IMR-90 (cell line): ENCODE measurements at places on chromosomes 4 and X. TPM values are rescaled to one million over a fixed set of nuclear protein-coding genes. Genes with fewer than 3 reads are reported as not detected.

DNA sequence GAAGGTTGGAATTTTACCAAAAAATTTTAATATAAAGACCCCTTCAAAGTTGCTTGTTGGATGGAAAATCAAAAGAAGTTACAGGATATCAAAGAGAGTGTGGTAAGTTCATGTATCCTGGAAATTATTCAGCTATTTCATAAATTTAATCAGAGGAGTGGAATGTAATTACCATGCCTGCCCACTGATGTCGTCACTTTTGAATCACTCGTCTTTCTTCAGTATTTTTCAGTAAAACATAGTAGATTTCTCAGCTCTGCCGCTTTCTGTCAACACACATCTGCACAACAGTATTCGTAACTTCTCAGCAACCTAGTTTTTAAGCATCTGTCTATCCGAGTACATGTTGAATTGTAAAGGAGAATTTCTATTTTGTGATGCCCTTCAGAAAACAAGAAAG lies 2163.0 kb upstream of the AGA start:
- peak; percentile 92 for DNase-seq

- no peak for DNase-seq
Observed at GRCh38 chr4:2914256-2915126, 48.7 kb downstream of the NOP14 start.

DNA sequence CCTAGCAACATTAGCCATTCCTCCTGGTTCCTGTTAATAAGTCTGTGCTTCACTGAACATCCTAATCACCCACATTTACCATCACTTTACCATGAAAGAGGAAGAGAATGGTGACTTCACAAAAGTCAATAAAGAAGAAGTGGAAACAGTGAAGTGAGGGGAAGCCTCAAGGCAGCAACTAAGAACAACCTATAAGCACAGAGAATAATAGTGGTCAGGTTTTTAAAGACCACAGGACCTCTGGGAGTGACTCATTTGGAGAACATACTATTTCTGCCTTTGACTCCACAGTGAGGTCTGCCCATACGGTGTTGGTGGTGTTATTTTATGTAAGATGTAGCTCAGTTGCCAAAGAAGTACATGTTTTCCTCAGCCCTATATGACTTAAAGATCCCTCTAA lies 86.0 kb upstream of the TET2 start:
- peak; percentile 31 for DNase-seq

GRCh38 chrX:3345281-3346191 lies 916 bp downstream of the MXRA5 start:
- no peak for DNase-seq

- no peak for DNase-seq
Observed at GRCh38 chr4:94546949-94547348, 95.2 kb downstream of the PDLIM5 start.

- DNase-seq, result peak; percentile 92
Observed at GRCh38 chrX:45515262-45516215, 314.9 kb upstream of the DIPK2B start.

DNA sequence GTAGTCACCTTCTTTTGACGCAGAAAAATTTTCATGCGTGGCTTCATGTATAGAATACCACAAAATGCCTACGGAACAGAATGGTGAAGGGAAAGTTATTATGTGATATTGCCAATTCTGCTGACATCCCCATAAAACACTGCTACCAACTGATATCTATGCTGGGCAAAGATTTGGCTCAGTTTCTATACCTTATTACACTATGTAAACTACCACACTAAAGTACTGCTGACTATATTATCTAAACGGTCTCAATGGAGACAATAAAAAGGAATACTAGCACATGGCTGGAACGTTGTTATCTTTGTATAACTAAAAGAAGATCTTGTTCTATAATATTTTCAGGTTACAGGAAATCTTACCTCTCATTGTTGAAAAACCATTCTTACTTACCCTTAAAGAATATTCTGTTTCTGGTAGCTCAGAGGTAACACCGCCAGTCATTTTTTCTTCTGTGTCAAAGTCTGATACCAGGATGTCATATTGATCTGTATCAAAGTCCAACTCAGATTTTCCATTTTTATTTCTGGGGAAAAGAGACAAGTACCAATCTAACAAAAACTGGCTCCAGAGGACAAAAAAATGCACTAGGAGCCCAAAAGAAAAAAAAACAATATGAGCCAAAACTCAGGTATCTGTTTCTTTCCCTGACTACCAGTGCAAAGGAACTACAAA lies 18.9 kb downstream of the MORC4 start:
- DNase-seq, result no peak

- DNase-seq, result peak; percentile 52
Observed at GRCh38 chr4:145177511-145177905, 2.9 kb downstream of the OTUD4 start.

DNA sequence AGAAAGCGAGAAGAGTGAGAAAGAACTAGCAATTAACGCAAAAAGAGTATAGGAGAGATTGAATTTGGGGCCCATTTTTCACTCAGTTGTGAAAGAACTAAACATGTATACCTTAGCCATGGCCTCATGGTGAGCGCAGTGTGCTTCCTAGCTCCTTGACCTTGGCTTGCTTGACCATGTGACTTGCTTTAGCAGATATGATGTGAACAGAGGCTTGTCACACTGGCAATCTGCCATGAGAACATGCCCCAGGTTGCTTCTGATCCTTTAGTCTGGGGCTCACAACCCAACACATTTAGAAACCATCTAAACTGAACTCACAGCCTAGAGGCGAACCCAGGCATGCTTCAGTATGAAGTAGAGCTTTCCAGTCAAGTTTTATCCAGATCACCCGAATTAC lies 260.1 kb upstream of the FTHL17 start:
- DNase-seq, result no peak

DNA sequence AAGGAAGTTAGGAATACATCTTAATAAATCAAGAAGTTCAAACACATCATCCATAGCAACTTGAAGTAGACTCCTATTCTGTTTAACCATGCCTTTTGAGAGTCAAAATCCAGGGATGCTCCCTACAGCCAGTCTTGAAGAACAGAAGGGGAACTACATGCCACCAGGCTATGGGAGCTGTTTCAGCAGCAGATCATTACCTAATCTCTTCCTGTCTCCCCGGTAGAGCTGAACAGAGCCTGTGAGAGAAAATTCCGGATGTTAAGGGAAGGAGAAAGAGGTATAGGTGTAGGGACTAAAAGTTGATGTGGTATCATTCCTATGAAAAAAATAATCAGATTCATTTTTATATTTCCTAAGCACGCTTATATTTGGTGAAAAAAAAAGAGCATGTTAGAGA lies 352.2 kb downstream of the SPRY1 start:
- no peak for DNase-seq

DNA sequence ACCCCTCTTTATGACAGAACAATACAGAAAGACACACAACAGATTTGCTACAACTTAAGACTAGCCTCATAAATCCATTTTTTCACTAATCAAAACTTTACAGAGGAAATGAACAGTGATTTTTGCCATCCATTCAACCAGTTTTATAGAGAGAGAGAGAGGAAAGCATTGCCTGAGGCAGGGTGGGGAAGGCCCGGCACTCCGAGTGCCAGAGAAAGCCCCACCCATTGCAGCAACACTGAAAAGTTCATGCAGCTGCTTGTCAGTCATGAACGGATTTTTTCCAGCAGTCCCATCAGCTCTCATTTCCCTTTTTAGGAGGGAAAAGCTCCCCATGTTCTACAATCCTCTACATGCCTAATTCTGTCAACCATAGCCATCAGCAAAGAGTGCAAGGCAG lies 236.9 kb downstream of the CHIC1 start:
- DNase-seq, result no peak

- no peak for DNase-seq
Observed at GRCh38 chrX:119252716-119253115, 16.6 kb downstream of the PGRMC1 start.

- no peak for DNase-seq
Observed at GRCh38 chr4:118354913-118355312, 2.1 kb upstream of the PRSS12 start.

GRCh38 chrX:435536-436122 lies 48.9 kb upstream of the PPP2R3B start:
- no peak for DNase-seq

DNA sequence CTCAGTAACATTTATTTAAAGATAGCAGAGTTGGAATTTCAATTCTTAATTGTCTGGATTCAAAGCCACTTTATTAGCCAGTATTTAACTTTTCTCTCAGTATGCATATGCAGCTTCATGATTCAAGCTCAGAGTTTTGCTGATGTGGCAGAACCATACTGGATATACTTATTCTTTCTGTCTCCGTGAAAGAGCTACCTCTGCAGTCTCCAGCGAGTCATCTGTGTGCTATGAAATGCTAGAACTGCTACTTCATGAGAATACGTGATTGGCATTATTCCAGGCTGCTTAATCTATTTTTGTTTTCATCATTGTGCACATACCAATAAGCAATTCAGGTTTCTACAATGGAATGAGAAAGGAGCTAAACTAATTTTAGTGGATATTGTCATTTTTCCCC lies 743.7 kb downstream of the C4orf33 start:
- DNase-seq, result no peak

DNA sequence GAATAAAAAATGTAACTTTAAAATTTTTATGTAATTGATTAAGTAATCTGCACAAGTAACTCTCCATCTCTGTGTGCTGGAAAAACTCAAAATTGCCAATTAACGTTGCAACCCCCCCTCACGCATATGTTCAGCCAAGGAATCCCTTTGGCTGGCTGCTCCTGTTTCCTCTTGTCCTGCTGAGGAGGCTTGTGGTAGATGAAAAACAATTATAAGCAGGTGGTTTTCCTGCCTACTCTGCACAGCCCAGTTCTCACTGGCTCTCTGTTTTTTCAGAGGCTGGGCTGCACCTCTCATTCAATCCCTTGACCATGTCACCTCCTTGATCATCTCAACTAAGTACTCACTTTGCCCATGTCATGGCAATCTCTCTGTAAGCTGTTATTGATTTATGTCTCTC lies 1068.4 kb downstream of the ARAP2 start:
- no peak for DNase-seq

DNA sequence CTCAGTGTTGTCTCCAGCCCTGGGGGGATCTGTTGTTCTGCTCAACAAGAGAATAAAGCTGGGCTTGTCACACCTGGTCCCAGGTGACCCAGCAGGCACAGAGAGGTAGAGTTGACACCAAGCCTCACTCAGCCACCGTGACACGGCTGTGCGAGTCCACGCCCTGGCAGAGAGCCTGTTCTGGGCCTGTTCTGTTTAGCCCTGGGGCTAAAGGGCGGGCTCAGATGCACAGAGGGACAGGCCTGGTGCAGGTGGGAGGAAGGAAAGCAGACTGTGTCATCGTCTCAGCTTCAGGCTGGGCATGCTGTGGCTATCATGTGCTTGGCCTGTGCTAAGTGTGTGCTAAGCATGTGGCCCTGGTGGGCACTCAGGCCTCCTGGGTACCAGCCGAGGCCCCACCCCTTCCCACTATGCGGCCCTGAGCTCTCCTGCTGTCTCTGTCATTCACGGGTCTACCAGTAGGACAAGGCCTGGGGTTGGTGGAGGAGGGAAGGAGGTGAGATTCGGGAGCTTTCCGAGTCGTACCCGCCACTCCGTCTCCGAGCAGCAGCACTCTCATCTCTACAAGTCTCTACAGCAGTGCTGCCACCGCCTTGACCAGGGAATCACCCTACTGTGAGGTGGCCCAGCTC lies 10.8 kb downstream of the WFS1 start:
- no peak for DNase-seq

DNA sequence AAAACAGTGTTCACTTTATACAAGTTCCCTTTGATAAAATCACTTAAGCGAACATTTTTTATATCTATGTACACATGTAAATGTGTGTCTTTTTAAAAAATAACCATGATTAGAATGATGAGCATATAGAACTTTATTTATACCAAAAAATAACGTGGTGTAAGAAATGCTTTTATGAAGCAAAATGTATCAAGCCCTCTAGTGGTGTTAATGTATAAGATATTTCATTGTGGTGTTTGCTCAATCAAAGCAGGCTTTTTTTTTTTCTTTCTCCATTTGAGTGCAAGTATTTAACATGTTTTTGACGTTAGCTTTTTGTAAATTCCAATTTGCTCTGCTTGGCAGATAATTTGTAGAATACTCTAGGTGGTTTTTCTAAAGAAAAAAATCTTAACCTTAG lies 2092.4 kb upstream of the TENM3 start:
- DNase-seq, result peak; percentile 12

DNA sequence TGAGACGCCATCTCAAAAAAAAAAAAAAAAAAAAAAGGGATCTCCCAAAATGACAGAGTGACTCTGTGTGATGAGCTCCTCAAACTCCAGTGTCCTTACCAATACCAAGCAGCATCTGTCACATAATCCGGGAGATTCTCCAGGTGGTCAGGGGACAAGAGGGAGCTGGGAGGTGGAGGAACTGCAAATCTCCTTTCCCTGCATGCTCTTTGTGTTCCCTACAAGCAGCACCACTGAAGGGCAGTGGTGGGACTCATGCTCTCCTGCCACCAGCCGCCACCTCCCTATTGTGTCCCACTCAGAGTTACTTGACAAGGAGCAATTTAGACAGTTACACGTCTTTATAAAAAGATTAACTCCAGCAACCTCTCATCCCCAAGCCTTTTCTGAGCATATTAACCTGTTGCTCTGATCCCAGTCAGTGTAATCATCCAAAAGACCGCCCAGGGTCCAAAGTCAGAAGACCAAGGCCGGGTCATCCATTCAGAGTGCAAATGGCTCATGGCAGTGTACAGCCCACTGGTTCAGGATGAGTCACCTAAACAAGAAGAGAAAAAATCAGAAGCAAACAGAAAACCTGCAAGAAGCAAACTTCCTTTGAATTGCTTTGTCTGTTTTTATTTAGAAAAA lies 23.6 kb downstream of the MGST2 start:
- peak; percentile 24 for DNase-seq

DNA sequence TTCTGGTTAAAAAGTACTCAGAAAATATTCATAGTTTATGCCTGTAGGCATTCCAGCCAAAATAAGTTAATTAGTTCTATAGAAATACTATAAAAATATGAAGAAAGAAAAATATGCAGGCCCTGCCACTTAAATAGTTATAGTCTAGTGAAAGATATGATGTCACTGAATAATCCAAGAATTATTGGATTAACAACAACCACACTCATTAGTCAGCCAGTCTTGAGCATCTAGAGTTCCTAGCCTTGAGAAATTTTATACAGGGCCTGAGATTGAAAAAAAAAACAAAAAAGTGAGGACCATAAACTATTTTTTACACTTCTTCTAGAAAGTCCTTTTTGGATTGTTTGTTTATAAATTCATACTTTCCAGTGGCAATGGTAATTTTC lies 823.0 kb downstream of the FAT4 start:
- DNase-seq, result no peak

- peak; percentile 91 for DNase-seq
Observed at GRCh38 chr4:76723924-76724323, 174.0 kb downstream of the SOWAHB start.

- no peak for DNase-seq
Observed at GRCh38 chr4:108029016-108029720, 39.5 kb downstream of the HADH start.

GABRE gene
- 1.3 and 1.9 TPM in 2 replicates for total RNA-seq

SYTL4 gene
- 2.3 and 3.1 TPM in 2 replicates for total RNA-seq

HS6ST2 gene
- not detected in 2 replicates for total RNA-seq

CYSLTR1 gene
- total RNA-seq, result not detected in 2 replicates

FRAS1 gene
- under 0.01 TPM in 2 replicates for total RNA-seq

MAGEB16 gene
- total RNA-seq, result not detected in 2 replicates

KIAA0232 gene
- total RNA-seq, result 19.5 and 23.1 TPM in 2 replicates

RRH gene
- not detected in 2 replicates for total RNA-seq

MAGEB6 gene
- total RNA-seq, result not detected in 2 replicates

SPANXD gene
- not detected in 2 replicates for total RNA-seq

BGN gene
- 10.0 and 11.3 TPM in 2 replicates for total RNA-seq

KDM6A gene
- 24.9 and 25.3 TPM in 2 replicates for total RNA-seq

BBS12 gene
- total RNA-seq, result 5.0 and 5.9 TPM in 2 replicates

CSAG3 gene
- not detected in 2 replicates for total RNA-seq

UBL4A gene
- 21.4 and 28.3 TPM in 2 replicates for total RNA-seq

CXCL11 gene
- total RNA-seq, result under 0.01 TPM in 2 replicates

SMIM10L2A gene
- total RNA-seq, result under 0.01 TPM in 2 replicates
